ENCODE measurements at places on chromosomes 5 and 9. TPM values are rescaled to one million over a fixed set of nuclear protein-coding genes. Genes with fewer than 3 reads are reported as not detected.

- DNase-seq, result no peak
These were observed 25.4 kb downstream of the BOD1 start for GRCh38 chr5:173591056-173591514.

GRCh38 chr5:8471581-8471980 is 602.6 kb downstream of the MTRR start:
- no peak for DNase-seq

GRCh38 chr9:28197653-28198052 is 624.4 kb upstream of the C9orf72 start:
- no peak for DNase-seq

- no peak for DNase-seq
These were observed 12.5 kb downstream of the WNT8A start for GRCh38 chr5:138096363-138096762.

- no peak for DNase-seq
These were observed 7.4 kb downstream of the CTNNA1 start for GRCh38 chr5:138760448-138761110.

GRCh38 chr9:14433351-14434157 is 119.6 kb upstream of the NFIB start:
- peak; percentile 96 for DNase-seq

GRCh38 chr5:135255461-135256178 is 143.4 kb downstream of the MACROH2A1 start:
- DNase-seq, result no peak

- no peak for DNase-seq
These were observed 107.6 kb upstream of the SPRY4 start for GRCh38 chr5:142432369-142432863.

GRCh38 chr5:51203598-51203997 is 179.7 kb upstream of the ISL1 start:
- DNase-seq, result no peak

- DNase-seq, result no peak
These were observed 131.6 kb downstream of the PJA2 start for GRCh38 chr5:109278141-109278540.

DNA sequence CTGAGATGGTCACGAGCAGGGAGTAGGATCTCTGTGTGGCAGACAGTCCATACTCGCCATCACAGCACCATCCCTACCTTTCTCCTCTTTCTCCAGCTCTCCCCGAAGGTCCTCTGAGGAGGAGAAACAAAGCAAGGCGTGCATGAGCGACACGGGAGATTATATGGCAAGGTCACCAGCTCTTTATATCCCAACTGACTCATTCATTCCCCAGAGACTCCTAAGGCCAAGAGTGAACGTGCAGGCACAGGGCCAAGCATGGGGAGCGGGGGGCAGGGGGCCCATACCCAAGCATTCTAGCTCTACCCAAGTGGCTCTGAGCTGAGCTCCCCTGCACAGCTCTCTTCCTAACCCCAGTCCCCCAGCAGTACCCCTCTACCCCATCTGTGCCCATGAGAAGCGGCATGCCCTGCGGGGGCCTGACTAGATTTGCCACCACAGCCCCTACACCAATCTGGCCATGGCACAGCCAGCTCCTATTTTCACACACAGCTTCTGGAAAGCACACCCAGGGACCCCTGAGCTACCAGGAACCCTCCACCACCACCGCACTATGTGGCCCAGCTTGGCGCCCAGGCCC is 6.8 kb downstream of the TRIM7 start:
- DNase-seq, result no peak

GRCh38 chr5:35089334-35090314 is 41.9 kb upstream of the AGXT2 start:
- DNase-seq, result peak; percentile 52

DNA sequence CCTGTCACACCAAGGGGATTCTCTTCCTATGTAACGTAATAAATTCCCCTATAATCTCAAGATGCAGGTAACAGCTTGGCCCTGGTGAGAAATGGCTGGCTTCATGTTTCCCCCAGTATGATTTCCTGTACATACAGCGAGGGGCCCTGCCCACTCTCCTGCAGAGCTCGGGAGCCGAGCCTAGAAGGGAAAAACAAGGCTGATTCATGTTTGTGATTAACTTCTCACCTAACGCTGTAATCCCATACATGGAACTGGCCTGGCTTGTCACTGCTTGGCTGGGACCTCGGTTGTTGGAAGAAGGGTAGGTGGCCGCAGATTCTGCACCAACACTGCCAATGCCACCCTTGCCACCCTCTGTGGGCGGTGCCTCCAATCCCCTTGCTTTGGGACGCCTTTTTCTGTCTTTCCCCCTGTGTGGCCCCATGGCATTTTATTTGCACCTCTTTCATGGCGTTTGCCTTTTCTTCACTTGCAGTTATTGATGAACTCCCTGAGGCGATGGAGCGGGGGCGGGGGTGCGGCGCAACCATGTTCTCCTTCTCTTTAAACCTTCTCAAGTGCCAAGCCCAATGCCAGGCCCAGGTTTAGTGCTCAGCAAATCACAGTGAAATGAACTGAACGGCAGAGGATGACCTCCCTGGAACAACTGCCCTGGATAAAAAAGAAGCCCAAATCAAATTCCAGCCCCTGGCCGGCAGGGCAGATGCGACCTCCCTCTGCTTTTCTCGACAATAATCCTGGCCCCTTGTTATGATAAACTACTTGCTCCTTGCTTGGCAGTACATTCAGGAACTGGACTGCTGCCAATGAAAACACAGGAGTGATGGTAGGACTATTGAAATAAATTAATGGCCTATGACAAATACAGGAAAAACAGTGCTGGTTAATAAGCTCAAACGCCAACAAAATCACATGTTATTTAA is 108.1 kb downstream of the TMEM174 start:
- DNase-seq, result peak; percentile 71

DNA sequence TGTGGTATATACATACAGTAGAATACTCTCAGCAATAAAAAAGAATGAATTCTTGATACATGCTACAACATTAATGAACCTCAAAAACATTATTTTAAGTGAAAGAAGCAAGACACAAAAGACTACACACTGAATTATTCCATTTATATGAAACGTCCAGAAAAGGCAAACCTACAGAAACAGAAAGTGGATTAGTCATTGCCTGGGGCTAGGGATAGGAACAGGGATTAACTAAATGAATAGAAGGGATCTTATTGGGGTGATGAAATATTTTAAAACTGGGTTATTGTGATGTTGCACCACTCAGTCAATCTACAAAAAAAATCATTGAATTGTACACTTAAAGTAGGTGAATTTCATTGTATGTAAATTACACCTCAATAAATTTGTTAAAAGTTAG is 326.7 kb downstream of the PIK3R1 start:
- DNase-seq, result no peak

- DNase-seq, result no peak
These were observed 282.9 kb downstream of the ARHGAP26 start for GRCh38 chr5:143052967-143053682.

GRCh38 chr5:149913436-149914419 is 30.9 kb downstream of the PDE6A start:
- no peak for DNase-seq

DNA sequence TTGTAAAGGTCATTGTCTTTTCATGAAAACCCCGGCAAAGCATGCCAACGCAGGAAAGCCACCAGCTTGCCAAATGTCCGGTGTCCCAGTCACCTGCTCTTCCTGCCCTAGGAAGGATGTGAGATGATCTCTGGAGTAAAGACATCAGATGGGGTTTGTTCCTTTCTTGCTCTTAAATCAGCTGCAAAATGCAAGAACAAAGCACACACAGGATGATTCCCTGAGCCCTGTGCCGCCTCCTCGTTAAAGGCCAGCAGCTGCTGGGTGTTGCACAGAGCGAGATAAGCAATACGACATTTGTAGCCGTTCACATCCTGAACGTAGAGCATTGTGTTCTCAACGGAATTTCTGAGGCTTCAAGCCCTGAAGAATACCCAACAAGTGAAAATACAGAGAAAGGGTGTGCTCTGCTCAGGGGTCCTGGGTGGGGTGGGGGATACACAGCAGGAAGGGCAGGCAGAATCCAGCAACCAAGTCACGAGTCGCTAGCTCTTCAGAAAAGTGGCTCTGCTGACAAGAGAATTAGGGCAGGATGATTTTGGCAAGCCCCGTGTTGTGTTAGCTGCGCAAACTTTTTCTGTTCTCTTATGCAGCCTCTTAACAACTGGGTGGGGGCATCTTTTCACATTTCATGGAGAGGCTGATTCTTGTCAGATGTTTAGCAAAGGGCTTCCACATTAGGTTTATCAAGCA is 229.2 kb upstream of the MAP3K1 start:
- DNase-seq, result no peak

GRCh38 chr9:72809586-72809985 is 143.3 kb downstream of the ALDH1A1 start:
- no peak for DNase-seq

DNA sequence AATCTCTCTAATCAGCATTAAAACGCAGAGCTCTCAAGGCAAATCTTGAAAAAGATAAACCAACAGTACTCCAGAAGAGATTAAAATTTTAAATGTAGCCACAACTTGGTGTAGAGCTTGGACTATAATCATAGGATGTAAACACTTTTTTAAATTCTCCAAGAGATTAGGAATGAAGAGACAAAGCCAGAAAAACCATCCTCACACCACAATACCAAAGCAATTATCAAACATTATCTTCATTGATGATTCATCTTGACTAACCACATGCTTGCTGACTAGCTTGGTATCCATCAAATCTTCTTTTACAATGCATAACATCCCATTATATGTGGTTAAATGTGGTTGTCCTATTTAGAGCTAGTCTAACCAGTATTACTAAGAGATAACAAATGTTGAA is 815.1 kb downstream of the TLE1 start:
- no peak for DNase-seq

DNA sequence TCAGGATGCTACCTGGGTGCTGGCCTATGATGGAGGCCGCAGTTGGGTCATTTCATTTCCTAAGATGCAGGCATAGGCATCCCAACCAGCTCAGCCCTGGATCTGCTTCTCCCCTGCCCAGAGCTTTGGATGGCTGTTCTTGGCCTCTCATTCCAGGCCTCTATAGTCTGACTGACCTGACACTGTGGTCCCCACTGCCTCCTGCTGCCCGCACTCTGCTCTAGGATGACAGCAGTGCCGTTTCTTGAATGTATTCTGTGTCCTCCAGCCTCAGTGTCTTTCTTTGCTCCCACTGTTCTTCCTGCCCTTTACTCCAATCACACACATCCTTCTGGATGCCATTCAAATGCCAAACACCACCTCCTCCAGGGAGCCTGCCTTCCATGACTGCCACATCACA is 235.7 kb downstream of the HSPA4 start:
- DNase-seq, result peak; percentile 24

- no peak for DNase-seq
These were observed 112.4 kb downstream of the INIP start for GRCh38 chr9:112605518-112605917.

- DNase-seq, result peak; percentile 53
These were observed 40.0 kb upstream of the ARSB start for GRCh38 chr5:79025054-79025472.

GRCh38 chr5:97923496-97923895 is 740.4 kb upstream of the RIOK2 start:
- DNase-seq, result no peak

GRCh38 chr5:101531026-101531425 is 627.9 kb upstream of the ST8SIA4 start:
- DNase-seq, result no peak

DNA sequence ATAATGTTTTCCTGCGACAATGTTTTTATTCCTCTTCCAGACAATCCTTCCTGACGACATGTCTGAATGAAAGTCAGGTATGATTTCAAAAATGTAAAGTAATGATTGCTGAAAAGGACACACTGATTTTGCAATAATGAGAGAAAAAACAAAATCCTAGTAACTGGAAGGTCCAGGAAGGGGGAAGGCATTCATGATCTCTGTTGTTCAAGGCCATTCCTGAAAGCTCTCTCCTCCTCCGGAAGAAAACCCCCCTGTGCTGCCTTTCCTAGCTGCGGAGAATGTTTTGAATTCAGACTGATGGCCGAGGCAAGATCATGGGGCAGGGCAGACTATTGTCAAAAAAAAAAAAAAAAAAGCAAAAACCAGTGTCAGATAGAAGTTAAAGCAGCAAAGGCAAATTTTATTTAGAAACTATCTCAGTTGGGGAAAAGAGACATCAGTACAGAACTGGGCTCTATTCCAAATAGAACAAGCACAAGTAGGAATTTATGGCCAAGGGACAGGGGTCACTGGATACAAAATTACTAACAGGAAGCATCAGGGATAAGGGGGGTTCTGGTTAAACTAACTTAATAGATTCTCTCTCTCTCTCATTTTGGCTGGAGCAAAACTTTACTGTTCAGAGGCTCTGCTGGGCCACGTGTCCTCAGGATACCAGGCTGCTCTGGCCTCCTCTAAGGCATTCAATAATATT is 36.5 kb upstream of the CTSV start:
- DNase-seq, result no peak

- no peak for DNase-seq
These were observed 71.1 kb downstream of the ZNF474 start for GRCh38 chr5:122200450-122200849.

DNA sequence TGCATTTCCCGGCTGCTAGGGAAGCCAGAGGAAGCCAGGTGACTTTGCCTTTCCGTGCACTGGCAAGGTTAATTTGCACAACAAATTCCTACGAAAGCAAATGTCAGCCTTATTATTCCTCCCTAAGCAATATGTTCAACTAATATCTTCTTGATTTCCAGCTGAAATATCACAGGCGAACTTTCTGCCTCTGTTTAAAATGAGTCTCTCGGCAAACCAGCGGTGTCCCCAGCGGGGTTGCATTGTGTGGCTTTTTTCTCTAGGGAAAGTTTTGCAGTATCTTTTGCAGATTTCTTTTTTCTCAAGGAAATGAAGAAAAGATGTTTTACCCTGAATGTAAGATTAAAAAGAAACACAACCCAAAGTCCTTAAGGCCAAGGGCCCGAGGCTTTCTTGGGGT is 1.9 kb downstream of the DBH start:
- DNase-seq, result no peak

The SPINK6 gene
- total RNA-seq, result not detected

The SHISAL2B gene
- total RNA-seq, result not detected

The PPP2R2B gene
- 9.1 TPM for total RNA-seq

The FGF18 gene
- 11.2 TPM for total RNA-seq

The BARX1 gene
- total RNA-seq, result 170 TPM

The ZBED3 gene
- total RNA-seq, result not detected

The CCDC69 gene
- 0.27 TPM for total RNA-seq

The NR2F1 gene
- total RNA-seq, result 73.0 TPM

The FAM221B gene
- total RNA-seq, result not detected

Measured in MG63 (cell line).